ENCODE measurements at places on chromosomes 5 and 9. TPM values are rescaled to one million over a fixed set of nuclear protein-coding genes. Genes with fewer than 3 reads are reported as not detected.

GRCh38 chr9:133986774-133987445 lies 5.2 kb downstream of the VAV2 start:
- DNase-seq = no peak

DNA sequence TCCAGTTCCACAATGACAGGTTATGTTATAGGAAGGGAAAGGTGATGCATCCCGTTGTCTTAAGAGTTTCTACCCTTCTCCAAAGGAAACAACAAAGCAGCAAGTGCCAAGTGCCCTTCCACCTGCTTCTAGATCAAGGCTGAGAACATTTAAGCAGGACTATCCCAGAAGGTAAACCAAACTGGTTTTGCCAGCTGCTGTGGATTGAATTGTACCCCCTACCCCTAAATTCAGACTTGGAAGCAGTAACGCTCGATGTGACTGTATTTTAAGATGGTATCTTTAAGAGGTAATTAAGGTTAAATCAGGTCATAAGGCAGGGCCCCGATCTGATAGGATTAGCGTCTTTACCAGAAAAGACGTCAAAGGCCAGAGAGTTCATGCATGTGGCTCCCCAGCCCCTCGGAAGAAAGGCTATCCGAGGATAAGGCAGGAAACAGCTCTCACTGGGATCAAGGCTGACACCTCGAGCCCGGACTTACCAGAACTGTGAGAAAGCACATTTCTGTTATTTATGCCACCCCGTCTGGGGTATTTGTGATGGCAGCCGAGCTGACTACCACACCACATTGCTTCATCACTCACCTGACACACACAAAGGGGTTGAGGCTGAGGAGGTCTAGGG lies 179.1 kb upstream of the RAI14 start:
- DNase-seq = no peak

The DBH gene
- not detected for total RNA-seq

- no peak for DNase-seq
These were observed 1583.2 kb upstream of the WWC1 start for GRCh38 chr5:166708291-166708690.

GRCh38 chr9:97806721-97807120 lies 46.3 kb upstream of the FOXE1 start:
- no peak for DNase-seq

GRCh38 chr5:137596941-137597340 lies 97.8 kb upstream of the SPOCK1 start:
- DNase-seq = no peak

GRCh38 chr9:83980395-83981125 lies at the start of gene RMI1:
RMI1 (plus strand) TSS chr9:83980805; CDS start chr9:84000987, 20,182 bp downstream.
- peak; percentile 99 for DNase-seq

DNA sequence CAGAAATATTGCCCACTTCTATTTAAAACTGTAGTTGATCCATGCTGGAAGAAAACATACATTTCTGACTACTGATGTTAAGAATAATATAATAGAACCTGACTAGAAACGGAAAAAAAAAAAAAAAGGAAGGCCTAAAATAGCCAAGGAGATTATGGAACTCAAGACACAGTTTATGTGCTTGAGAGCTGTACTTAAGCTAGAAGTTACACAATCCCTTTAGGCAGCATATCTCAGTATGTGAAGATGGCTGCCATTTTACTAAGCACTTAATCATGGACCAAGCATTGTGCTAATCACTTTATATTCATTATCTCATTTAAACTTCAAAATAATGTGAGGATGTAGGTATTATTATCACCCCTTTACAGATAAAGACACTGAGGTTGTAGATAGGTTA lies 73.0 kb upstream of the NR4A3 start:
- DNase-seq = no peak

DNA sequence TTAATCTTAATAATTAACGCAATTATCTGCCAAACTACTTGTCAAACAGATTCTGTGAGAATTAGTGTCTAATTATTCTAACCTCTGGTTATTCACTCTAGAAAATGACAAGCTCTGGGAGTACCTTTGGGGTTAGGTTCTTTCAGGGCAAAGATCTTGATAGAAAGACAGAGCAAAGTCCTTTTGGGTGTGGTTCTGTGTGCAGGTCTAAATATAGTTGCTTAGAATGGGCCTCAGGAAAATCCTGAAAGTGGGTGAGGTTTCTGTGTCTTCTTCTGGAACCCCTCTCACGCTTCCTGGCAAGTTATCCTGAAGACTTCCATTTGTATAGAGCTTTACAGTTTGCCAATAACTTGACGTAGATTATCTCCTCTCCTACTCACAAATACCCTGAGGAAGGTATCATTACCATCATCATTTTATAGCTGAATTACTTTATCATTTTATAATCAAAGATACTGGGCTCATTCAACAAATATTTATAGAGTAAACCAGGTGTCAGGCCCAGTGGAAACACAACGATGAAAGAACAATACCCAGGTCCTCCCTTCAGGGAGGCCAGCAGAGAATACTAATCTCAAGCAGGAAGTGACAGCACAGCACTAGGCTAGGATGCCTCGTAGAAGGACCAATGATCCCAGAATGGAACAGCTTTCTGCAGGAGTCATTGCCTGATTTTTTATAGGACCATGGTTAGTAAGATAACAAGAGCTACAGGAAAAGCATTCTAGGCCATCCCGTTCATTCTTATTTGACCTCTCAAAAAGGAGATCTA lies 27.6 kb upstream of the LHFPL2 start:
- no peak for DNase-seq

The EXD3 gene
- 43.1 TPM for total RNA-seq

- DNase-seq = no peak
These were observed 107.7 kb downstream of the DMRT2 start for GRCh38 chr9:1157836-1158235.

The PTGDS gene
- total RNA-seq = 0.60 TPM

The FOXD4L4 gene
- 0.17 TPM for total RNA-seq

GRCh38 chr9:6410633-6411032 lies 2.4 kb upstream of the UHRF2 start:
- no peak for DNase-seq

Measured in dermis blood vessel endothelial cell (primary cell).